ENCODE measurements at places on chromosomes 2 and 18.

- DNase-seq: no peak
Observed at GRCh38 chr18:28485918-28486317, 309.0 kb upstream of the CDH2 start.

- no peak for DNase-seq
Observed at GRCh38 chr18:67232991-67233390, 283.5 kb downstream of the DSEL start.

DNA sequence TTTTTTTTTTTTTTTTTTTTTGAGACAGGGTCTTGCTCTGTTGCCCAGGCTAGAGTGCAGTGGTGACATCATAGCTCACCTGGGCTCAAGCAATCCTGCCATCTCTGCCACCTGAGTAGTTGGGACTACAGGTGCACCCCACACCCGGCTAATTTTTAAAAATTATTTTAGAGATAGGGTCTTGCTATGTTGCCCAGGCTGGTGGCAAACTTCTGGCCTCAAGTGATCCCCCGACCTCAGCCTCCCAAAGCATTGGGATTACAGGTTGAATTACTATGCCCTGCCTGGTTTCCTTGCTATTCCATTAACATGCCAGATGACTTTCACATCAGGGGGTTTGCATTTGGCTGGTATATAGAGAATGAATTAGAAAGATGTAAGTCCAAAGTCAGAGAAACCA is 253.2 kb downstream of the CAMKMT start:
- DNase-seq: no peak

DNA sequence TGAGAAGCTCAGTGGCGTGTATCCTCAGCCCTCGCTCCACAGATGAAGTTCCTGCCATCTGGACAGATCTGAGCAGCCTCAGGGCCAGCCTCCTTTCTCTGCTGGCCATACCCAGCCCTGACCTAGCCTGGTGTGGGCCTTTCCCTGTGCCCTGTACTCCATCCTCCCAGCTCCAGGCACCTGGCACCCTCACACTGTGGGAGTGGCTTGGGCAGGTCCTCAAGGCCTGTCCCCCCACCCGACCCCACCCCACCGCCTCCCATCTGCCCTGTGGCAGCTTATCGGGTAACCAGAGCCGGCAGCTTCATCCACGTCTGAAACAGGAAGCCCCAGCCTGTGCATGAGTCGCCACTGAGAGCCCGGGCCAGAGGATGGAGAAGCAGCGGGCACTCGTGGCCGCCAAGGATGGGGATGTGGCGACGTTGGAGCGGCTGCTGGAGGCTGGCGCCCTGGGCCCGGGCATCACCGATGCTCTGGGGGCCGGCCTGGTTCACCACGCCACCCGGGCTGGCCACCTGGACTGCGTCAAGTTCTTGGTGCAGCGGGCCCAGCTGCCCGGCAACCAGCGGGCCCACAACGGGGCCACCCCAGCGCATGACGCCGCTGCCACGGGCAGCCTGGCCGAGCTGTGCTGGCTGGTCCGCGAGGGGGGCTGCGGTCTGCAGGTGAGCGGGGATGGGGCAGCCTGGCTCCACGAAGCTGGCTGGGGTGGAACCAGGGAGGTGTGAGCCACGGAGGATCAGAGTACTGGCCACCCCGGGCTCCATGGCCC is at the start of gene ESPNL:
Gene ESPNL, plus strand, starts transcription at position 292 of the 772 bp plus-strand sequence. Its CDS starts 80 bp downstream, at position 372.
- no peak for DNase-seq

GRCh38 chr2:8796878-8797550 is 40.4 kb downstream of the KIDINS220 start:
- no peak for DNase-seq

DNA sequence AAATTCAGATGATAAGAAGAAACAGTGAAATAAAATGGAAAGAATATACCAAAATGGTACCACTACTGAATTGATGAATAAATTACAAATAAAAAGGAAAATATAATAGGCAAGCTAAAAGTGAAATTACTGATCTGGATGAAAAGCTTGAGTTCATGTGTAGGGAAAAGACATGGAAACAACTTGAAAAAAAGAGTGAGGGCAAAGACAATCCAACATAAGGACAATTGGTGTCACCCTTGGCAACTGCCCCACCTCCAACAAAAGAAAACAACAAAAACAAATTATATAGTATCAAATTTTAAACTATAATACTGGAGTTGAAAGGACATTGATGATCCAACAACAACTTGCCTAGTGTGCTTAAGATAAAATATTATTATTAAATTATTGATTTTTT is 37.6 kb downstream of the PPP1R1C start:
- no peak for DNase-seq
